ENCODE measurements at places on chromosomes 16 and 17.

DNA sequence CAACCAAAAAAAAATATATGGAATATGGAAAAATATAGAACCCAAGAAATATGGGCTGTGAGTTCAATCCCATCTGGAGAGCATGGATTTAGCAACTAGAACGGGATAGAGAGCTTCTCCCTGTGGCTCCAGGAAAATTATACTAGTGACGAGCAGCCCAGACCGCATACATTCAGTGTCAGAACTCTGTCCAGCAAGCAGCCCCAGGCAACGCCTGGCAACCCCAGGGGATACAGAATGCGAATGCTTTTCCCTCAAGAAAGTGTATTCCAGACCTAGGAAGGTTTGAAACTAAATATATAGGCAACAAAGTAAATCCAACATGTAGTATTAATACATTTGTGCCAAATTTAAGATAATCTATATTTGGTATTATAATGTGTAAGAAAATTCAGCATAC is 13.5 kb upstream of the ASGR2 start:
- no peak for DNase-seq

- peak; percentile 84 for DNase-seq
These were observed 12.6 kb upstream of the ATP6V0C start for GRCh38 chr16:2500918-2501750.

- no peak for DNase-seq
These were observed 2.0 kb downstream of the NEUROD2 start for GRCh38 chr17:39605492-39606433.

GRCh38 chr17:77824102-77824779 is 134.3 kb upstream of the TNRC6C start:
- DNase-seq: no peak

DNA sequence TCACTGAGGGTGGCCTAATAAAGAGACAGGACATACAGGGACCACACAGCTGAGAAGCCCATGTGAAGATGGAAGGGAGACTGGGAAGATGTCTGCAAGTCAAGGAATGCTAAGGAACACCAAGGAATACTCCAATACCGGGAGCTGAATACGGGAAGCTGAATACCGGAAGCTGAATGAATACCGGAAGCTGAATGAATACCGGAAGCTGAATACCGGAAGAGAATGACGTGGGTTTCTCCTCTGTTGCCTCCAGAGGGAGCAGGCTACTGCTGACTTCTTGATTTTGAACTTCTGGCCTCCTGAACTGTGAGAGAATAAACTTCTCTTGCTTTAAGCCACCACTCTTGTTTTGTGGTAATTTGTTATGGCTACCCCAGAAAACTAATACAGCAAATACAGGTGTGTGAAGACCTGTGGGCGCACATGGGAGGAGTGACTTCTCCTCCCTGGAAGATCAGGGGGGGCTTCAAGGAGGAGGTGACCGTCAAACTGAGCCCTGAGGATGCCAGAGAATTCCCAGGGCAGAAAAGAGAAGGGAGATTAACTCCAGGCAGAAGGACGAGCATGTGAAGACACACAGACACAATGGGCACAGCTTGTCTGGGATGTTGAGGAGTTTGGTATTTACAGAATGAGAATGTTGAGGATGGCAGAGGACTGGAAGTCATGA is 259.9 kb downstream of the IRF8 start:
- DNase-seq: no peak

DNA sequence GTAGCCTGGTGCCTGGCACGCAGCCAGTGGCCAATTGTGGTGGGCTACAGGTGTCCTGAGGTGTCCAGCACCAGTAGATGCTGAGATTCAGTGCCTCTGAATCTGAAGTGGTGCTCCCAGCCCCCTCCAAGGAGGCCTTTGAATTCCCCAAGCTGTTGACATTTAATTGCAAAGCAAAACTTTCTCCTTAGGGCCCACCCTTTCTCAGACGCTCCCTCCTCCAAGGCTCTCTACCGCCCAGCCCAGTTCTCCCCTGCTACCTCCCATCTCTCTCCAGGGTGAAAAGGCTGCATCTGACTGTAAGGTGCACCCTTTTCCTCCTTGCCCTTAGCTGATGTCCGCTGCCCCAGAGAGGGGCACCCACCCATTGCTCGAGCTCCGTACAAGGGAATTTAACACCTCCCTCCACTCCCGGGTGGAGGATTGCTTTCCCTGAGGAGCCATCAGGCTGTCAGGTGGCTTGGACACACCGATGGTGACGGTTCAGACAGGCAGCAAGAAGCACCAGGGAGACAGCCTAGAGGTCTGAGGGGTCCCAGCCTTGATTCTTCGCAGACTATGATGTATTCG is 1.7 kb downstream of the BEAN1 start:
- DNase-seq: no peak

GRCh38 chr17:40326832-40327199 is 17.8 kb downstream of the RARA start:
- DNase-seq: no peak
